ENCODE measurements at places on chromosomes 13 and 19.

GRCh38 chr13:42048342-42048683 is at the start of gene DGKH:
Gene DGKH (plus strand): TSS chr13:42048648. CDS start chr13:42048774, 126 bp downstream.
- no peak for DNase-seq

DNA sequence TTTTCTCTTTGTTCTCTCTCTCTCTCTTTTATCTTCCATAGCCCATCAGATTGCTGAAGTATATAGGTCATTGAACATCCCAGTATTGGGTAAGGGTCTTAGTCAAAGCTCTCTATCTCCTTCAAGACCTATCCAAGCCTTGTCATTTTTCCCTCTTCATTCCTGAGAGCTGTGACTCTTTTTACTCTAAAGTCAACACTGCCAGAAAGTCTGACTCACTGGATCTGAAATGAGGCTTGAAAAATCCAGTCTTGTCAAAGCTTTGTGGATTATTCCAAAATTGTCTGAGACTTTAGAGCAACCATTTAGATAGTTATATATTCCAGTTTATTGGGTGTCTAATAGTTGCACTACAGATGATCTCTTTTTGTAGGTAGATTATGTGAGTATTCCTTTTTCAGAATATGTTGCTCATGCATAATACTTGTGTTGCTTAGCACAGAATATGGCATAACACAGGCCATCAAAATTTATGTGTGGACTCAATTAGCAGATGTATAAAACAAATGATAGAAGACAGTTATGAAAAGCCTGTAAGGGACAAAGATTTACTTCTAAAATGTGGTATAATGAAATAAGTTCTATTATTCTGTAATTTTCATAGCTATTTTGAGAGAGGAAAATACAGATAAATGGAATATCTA is 389.3 kb upstream of the PCDH9 start:
- no peak for DNase-seq

- no peak for DNase-seq
Measured at GRCh38 chr19:24059563-24060295, 27.3 kb upstream of the ZNF254 start.

- DNase-seq, result peak; percentile 53
Measured at GRCh38 chr19:51607920-51608562, 22.2 kb downstream of the SIGLEC5 start.

- DNase-seq, result no peak
Measured at GRCh38 chr13:111122056-111122455, 6.9 kb downstream of the ARHGEF7 start.

DNA sequence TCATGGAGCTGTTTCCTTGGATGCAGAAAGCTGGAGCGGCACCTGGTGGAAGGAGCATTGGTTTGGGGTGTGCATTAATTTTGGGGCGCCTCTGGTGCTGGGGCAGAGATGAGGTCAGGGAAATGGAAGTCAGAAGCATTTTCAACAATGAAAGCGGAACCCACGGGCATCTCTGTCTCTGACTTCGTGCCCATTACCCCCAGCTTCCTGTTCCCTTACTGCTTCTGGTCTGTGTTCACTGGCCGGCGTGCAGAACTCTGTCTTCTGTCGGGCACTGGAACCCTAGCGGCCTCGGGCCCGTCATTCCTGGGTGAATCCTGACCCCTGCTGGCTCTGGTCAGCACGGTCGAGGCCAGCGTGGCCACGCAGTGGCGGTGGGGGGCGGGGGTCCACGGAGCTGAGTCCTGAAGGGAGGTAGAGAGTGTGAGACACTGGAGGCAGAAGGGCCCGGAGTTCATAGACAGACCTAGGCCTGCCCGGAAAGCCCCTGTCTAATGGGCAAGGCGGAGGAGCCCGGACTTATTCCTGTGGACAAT is 7.9 kb upstream of the LINGO3 start:
- no peak for DNase-seq

DNA sequence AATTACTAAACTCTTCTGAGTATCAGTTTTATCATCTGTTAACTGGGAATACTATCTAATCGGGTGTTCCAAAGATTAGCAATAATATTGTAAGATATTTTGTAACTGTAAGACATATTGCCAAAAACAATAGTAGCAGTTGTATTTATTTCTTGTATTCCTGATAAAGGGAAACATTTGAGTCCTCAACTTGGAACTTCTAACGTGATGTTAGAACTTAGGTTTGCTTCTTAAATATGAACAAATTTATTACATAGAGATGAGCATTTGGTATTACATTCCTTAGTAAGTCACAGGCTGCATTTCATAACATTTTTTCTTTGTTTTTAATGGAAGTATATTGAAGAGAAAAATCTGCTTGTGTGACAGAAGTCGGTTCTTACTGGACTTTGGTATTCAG is 225.3 kb downstream of the NALCN start:
- no peak for DNase-seq

GRCh38 chr13:109782066-109782822 is 4.1 kb downstream of the IRS2 start:
- no peak for DNase-seq

- no peak for DNase-seq
Measured at GRCh38 chr19:56321254-56321988, 6.8 kb upstream of the ZSCAN5A start.

GRCh38 chr19:32372726-32373517 is 27.5 kb downstream of the ZNF507 start:
- no peak for DNase-seq

GRCh38 chr13:21567714-21568113 is 36.3 kb downstream of the MICU2 start:
- no peak for DNase-seq

GRCh38 chr19:45056831-45057230 is 18.0 kb downstream of the CLASRP start:
- DNase-seq, result no peak

DNA sequence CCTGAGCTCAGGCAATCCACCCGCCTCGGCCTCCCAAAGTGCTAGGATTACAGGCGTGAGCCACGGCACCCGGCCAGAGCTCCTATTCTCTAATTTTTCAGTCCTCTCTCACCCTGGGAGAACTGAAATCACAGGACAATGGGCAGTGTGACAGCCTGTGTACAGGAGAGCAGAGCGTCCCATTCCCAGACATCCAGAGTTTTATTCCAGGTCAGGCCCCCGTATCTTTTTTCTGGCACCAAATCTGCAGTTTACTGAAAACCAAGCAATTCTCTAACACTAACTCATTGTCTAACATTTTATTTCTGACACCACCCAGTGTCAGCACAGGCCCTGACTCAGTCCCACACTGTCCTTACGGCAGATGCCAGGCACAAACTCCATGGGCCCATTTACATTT is 6.7 kb downstream of the ZNF708 start:
- no peak for DNase-seq

DNA sequence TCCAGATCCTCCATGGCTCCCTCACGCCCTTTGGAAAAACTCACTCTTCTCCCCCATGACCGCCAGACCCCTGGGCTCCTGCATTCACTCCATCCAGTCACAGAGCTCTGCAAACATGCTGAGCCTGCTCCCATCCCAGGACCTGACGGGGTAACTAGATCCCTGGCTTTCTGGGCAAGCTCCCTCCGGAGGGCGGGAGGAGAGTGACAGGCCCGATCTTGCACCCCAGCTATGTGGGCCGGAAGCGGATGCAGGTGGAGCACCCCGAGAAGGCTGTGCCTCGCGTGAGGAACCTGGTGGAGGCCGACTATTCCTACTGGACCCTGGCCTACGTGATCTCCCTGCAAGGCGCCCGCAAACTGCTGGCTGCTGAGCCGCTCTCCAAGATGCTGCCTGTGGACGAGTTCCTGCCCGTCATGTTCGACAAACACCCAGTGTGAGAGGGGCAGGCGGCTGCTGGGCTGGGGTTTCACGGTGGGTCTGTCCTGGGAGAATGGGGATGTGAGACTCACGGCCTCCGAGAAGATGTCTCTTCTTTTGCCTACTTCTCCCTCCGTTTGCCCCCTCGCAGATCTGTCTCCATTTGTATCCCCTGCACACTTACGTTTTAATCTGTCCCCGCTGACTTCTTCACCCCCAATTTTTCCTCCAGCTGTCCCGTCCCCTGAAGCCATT is 25.2 kb downstream of the COLGALT1 start:
- no peak for DNase-seq

DNA sequence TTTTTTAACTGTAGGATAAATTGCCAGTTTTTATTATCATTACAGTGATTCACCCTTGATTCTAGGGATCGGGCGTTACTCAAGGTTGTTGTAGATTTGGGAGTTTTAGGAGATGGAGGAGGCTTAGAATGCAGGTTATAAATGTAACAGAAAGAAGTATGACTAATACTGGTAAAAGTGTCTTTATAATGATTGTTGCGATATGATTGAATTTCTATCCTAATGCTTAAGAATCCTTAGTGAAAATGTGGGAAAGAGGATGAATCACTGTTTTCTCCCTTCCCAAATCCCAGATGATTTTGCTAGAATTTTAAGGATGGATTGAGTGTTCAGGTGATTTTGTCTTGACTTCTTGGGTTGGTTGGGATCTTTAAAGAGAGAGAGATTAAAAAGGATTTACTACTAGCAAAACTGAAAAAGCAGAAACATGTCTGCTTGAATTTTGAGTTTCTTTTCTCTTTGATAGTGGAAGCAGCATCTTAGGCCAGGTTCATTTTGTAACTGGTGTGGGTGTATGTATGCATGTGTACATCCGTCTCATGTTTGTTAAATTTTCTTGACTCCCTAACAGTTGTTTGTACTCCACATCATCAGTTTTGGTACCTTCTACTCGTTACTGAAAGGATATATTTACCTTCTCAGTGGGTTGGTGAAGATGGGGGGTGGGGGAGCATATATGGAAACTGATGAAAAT is 25.9 kb downstream of the ARHGAP35 start:
- DNase-seq, result no peak

GRCh38 chr13:48320399-48320790 is 16.8 kb downstream of the RB1 start:
- DNase-seq, result no peak

GRCh38 chr13:80510686-80511085 is 169.8 kb upstream of the SPRY2 start:
- DNase-seq, result no peak

DNA sequence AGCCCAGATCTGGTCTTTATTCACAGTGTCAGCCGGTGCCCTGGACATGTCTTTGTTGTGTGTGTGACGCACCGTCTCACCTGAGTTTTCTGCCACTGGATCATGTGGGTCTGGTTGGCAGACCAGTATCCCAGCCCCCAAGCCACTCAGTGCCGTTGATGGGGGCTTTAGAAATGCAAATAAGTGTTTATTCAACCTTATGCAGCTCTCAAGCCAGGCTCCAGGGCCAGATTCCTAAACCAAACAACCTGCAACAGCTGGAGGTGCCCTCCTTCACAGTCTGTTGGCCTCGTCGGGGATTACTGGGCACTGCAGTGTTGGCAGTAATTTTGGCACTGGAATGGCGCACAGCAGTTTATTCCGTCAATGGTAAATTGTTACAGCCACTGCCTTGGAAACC is 21.6 kb downstream of the FAM124A start:
- no peak for DNase-seq

GRCh38 chr19:7636691-7637373 is at the start of gene STXBP2:
Gene STXBP2 (plus strand): TSS chr19:7637110. CDS start chr19:7637150, 40 bp downstream.
- DNase-seq, result peak; percentile 98

- no peak for DNase-seq
Measured at GRCh38 chr19:51903192-51903591, 1.6 kb downstream of the ZNF649 start.

DNA sequence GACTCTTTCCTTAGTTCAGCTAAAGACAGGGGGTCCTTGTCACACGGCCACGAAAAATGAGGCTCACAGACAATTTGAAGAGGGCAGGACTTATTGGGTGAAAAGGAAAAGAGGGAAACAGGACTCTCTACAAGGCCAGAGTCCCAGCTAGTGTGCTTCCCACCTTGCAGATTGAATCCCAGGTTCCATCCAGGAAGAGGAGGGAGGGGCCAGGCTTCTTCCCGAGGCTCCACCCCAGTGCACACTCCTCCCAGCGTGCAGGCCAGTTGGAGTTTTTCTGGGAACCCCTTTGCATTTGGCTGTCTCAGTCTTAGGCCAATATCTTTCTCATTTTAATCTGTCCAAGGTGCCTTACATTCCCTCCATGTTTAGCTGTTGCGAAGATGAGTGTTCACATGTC is 106.8 kb downstream of the DNAJC3 start:
- no peak for DNase-seq

- DNase-seq, result peak; percentile 62
Measured at GRCh38 chr13:99303863-99304521, 3.2 kb downstream of the GPR183 start.

GRCh38 chr13:49298416-49298815 is 50.7 kb downstream of the CDADC1 start:
- no peak for DNase-seq

DNA sequence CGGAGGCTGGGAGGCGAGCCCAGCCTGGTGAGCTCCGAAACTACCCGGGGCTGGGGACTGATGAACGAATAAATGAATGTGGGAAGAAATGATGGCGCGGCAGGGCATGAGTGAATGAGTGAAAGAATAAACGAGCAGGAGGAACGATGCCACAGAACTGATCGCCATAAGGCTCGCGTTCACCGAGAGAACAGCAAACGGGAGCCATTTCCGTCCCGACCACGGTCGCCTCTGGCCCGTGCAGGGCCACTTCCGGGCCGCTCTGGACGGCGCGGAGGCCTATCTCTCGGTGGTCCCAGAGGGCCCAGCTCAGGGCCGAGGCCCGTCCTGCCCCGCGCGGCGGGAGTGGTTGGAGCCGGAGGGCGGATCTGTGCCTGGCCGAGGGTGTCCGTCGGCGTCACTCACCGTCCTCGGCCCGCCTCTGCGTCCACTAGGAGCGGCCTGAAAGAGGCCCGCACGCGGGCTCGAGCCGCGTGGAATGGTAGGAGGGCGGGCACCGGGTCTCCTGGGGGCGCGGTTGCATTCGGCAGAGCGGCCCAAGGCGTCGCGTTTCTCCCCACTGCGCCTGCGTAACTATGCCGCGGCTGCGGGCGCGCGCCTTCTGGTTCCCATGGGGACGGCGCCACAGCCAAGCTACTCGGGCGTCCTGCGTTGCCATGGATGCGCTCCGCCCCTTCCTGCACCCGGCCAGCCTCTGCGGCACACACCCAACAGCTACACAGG is at the start of gene ZNF497:
TSS of gene ZNF497 (minus strand) at position 480 of the 723 bp plus-strand sequence. CDS start 5,116 bp downstream, outside the sequence.
- peak; percentile 96 for DNase-seq

All from activated T-cell treated with anti-CD3 and anti-CD28 coated beads, Interleukin-2, amount 50 U/mL, for 1 hour (primary cell).